Activated CD8-positive, alpha-beta memory T cell treated with anti-CD3 and anti-CD28 coated beads, Interleukin-2, amount 10 ng/mL, durations not matched to agents 7 days and 5 days (primary cell): ENCODE measurements at places on chromosomes 5 and 9. TPM values are rescaled to one million over a fixed set of nuclear protein-coding genes. Genes with fewer than 3 reads are reported as not detected.

- H3K4me1 ChIP-seq, result no peaks in the 10 kb centered on the region
- H3K27me3 ChIP-seq, result no peaks in the 10 kb centered on the region
- H3K4me3 ChIP-seq, result no peak overlapping the region
- no peak overlapping the region for H3K27ac ChIP-seq
Observed at GRCh38 chr5:60510049-60510448, 189.9 kb downstream of the DEPDC1B start.

DNA sequence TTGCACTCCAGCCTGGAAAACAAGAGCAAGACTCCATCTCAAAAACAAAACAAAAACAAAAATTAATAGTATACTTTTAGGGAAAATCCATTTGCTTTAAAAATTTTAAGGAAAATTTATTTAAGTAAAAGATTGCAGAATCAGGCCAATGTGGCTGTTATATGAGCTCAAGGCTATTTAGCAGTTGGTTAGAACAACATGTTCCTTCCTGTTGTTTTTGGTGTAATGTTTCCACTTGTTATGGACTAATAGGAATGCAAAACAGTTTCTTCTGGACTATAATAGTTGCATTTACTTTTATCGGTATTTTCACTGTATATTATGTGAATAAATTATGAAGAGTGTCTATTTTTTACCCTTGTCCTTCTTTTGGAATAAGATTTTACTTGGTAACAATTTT, 3.0 kb upstream of the CDC42SE2 start:
- H3K4me1 ChIP-seq, result peaks cover 56% of the 10 kb centered on the region
- no peaks in the 10 kb centered on the region for H3K27me3 ChIP-seq
- H3K27ac ChIP-seq, result peak overlapping the region; percentile 47
- peaks cover 42% of the 10 kb centered on the region for H3K36me3 ChIP-seq

DNA sequence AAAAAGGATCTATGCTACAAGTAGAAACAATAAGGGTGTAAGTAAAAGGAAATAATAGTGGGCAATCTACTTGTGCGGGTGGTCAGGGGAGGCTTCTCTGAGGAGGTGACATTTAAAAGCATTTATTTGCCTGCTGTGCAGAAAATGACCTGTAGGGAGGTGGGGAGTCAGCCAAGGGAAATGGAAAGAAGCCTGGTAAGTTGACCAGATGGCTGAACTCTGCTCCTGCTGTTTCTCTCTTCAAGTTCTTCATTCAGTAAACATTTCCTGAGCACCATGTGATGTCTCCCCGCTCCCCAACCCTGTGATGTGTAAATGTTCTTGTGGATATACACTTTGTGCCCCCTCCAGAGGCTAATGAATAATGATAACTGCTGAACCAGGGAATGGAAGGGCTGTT, 9.9 kb upstream of the SPIN1 start:
- H3K4me3 ChIP-seq, result no peak overlapping the region
- H3K36me3 ChIP-seq, result peaks cover 3% of the 10 kb centered on the region
- peaks cover 19% of the 10 kb centered on the region for H3K27me3 ChIP-seq
- no peaks in the 10 kb centered on the region for H3K4me1 ChIP-seq
- no peak overlapping the region for H3K27ac ChIP-seq
- DNase-seq, result no peak

GRCh38 chr5:150081541-150082283, 4.6 kb downstream of the CSF1R start:
- H3K27me3 ChIP-seq, result peaks cover 42% of the 10 kb centered on the region
- DNase-seq, result peak; percentile 38
- no peaks in the 10 kb centered on the region for H3K36me3 ChIP-seq
- no peak overlapping the region for H3K27ac ChIP-seq
- H3K4me3 ChIP-seq, result no peak overlapping the region

- no peak overlapping the region for H3K27ac ChIP-seq
- no peak overlapping the region for H3K4me3 ChIP-seq
- DNase-seq, result no peak
- no peaks in the 10 kb centered on the region for H3K36me3 ChIP-seq
- peaks cover 2% of the 10 kb centered on the region for H3K4me1 ChIP-seq
Observed at GRCh38 chr9:87214991-87215390, 267.7 kb upstream of the GAS1 start.

GRCh38 chr5:179900711-179901110, 7.0 kb downstream of the TBC1D9B start:
- no peaks in the 10 kb centered on the region for H3K27me3 ChIP-seq
- H3K4me3 ChIP-seq, result no peak overlapping the region
- no peak for DNase-seq
- peaks cover 4% of the 10 kb centered on the region for H3K4me1 ChIP-seq
- H3K27ac ChIP-seq, result no peak overlapping the region

GRCh38 chr5:172727551-172727950, 43.4 kb downstream of the DUSP1 start:
- no peak overlapping the region for H3K4me3 ChIP-seq
- H3K27me3 ChIP-seq, result peaks cover 4% of the 10 kb centered on the region
- DNase-seq, result no peak
- H3K27ac ChIP-seq, result no peak overlapping the region
- H3K36me3 ChIP-seq, result no peaks in the 10 kb centered on the region
- H3K4me1 ChIP-seq, result peaks cover 2% of the 10 kb centered on the region

DNA sequence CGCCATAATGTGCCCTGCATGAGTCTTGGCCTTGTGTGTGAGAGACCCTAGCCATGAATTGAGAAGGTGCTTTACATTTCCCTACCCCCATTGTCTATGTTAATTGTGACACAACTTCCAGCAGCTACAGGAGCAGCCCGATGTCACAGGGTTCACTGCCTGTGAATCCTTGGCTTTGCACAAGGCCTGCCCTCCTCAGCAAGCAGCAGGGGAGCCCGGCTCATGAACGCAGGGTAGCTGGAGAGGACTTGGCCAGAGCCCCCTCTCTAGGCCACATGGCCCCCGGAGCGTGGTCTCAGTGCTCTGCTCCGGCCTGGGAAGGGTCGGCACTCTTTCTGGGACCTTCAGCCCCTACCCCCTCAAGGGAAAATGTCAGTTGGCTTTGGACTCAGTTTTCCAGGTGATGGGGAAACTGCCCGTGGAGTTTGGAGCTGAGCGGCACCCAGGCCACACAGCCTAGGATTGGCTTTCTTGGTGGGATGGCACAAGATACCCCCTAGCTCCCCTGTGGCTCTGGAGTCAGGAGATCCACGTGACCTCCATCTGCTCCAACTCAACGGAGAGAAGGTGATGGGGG, 160.8 kb downstream of the DAB2IP start:
- H3K27me3 ChIP-seq, result no peaks in the 10 kb centered on the region
- H3K4me1 ChIP-seq, result no peaks in the 10 kb centered on the region
- H3K27ac ChIP-seq, result no peak overlapping the region
- no peak overlapping the region for H3K4me3 ChIP-seq

DNA sequence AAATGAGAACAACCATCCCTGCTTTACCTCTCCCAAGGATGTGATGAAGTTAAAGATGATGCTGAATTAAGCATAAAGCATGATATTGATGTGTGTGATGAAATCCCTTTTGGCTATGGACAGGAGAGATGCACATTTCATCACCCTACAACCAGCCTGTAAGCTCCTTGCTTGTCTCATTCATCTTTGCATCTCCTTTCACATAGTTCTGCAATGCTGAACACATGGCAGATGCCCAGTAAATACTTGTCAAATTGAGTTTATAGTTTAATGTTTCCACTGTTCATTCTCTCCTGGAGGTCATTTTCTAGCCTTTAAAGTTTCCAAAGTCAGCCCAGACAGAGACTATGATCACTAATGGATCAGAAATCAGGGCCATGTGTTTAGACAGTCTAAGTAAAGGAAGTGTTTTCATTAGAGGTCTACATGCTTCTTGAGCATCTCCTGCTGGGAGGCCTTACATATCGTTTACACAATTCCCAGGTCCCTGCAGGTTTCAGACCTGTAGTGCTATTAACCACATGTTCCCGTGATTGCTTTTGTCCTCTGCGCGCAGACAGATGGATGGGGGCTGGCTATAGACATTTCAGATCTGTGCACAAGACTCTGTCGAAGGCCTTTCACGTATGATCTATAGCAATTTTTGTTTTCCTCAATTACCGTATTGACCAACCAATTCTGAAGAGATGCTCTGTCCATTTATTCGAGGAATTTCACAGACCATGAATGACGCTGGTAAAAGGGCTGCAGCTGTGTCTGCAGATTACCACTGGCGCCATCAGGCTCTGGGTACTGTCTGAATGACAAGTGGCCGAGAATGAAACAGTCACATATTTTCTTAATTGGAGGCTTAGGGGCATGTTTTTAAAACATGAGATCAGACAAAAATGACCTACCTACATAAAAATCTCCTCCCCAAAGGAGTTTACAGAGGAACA, 49.0 kb upstream of the CKMT2 start:
- H3K27ac ChIP-seq, result peak overlapping the region; percentile 64
- H3K4me1 ChIP-seq, result peaks cover 43% of the 10 kb centered on the region
- no peak for DNase-seq
- H3K4me3 ChIP-seq, result no peak overlapping the region

GRCh38 chr9:38004809-38005560, 64.0 kb downstream of the SHB start:
- H3K4me3 ChIP-seq, result no peak overlapping the region
- H3K36me3 ChIP-seq, result no peaks in the 10 kb centered on the region
- DNase-seq, result no peak
- no peak overlapping the region for H3K27ac ChIP-seq
- peaks cover 56% of the 10 kb centered on the region for H3K4me1 ChIP-seq
- H3K27me3 ChIP-seq, result no peaks in the 10 kb centered on the region

GRCh38 chr5:166165596-166165995, 2125.8 kb upstream of the WWC1 start:
- no peak for DNase-seq
- no peaks in the 10 kb centered on the region for H3K36me3 ChIP-seq
- no peaks in the 10 kb centered on the region for H3K4me1 ChIP-seq
- H3K27ac ChIP-seq, result no peak overlapping the region

GRCh38 chr5:138033386-138033808, 518 bp upstream of the FAM13B start:
- no peaks in the 10 kb centered on the region for H3K27me3 ChIP-seq
- H3K27ac ChIP-seq, result peak overlapping the region; percentile 98
- H3K4me3 ChIP-seq, result peak overlapping the region; percentile 96
- DNase-seq, result peak; percentile 41
- H3K4me1 ChIP-seq, result peaks cover 54% of the 10 kb centered on the region

- H3K27ac ChIP-seq, result no peak overlapping the region
- no peaks in the 10 kb centered on the region for H3K4me1 ChIP-seq
- H3K36me3 ChIP-seq, result no peaks in the 10 kb centered on the region
- no peak overlapping the region for H3K4me3 ChIP-seq
- peaks cover 15% of the 10 kb centered on the region for H3K27me3 ChIP-seq
- peak; percentile 31 for DNase-seq
Observed at GRCh38 chr5:168734620-168735300, 155.6 kb upstream of the PANK3 start.

Gene WWC1
- not detected for total RNA-seq

Gene IL9
- not detected for total RNA-seq

Gene LCN1
- total RNA-seq, result not detected

Gene GTF3C5
- total RNA-seq, result 83.8 TPM

Gene SOHLH1
- not detected for total RNA-seq
